BJ (cell line): ENCODE measurements at places on chromosomes 12 and 14. TPM values are rescaled to one million over a fixed set of nuclear protein-coding genes. Genes with fewer than 3 reads are reported as not detected.

The TMTC1 gene
- polyA plus RNA-seq = 21.8 and 22.5 TPM in 2 replicates

The ZFHX2 gene
- 0.28 and 0.32 TPM in 2 replicates for polyA plus RNA-seq

The CALCOCO1 gene
- polyA plus RNA-seq = 170 and 206 TPM in 2 replicates

The RPAP3 gene
- 6.1 and 15.6 TPM in 2 replicates for polyA plus RNA-seq

The TMEM229B gene
- 0.25 and 0.37 TPM in 2 replicates for polyA plus RNA-seq

The OR4K1 gene
- polyA plus RNA-seq = not detected in 2 replicates

The NEUROD4 gene
- not detected in 2 replicates for polyA plus RNA-seq

The KLRD1 gene
- polyA plus RNA-seq = 0.13 and 0.74 TPM in 2 replicates

The LLPH gene
- polyA plus RNA-seq = 4.0 and 12.6 TPM in 2 replicates

The C12orf60 gene
- polyA plus RNA-seq = 0.71 and 1.3 TPM in 2 replicates

The RASAL1 gene
- not detected in 2 replicates for polyA plus RNA-seq

The CHMP4A gene
- polyA plus RNA-seq = 36.3 and 52.1 TPM in 2 replicates

The DNAI7 gene
- 0.11 and 0.21 TPM in 2 replicates for polyA plus RNA-seq

The SYNE3 gene
- 3.5 TPM in 2 replicates for polyA plus RNA-seq

The DLK1 gene
- not detected in 2 replicates for polyA plus RNA-seq

The CISTR gene
- polyA plus RNA-seq = not detected in 2 replicates

The PPP2R5E gene
- 4.8 and 11.9 TPM in 2 replicates for polyA plus RNA-seq

The DBX2 gene
- polyA plus RNA-seq = not detected in 2 replicates

The PPM1H gene
- polyA plus RNA-seq = 2.3 and 3.6 TPM in 2 replicates

The MMP17 gene
- polyA plus RNA-seq = 12.7 and 13.7 TPM in 2 replicates

The PPM1A gene
- polyA plus RNA-seq = 18.5 and 33.6 TPM in 2 replicates

The MYH6 gene
- polyA plus RNA-seq = not detected in 2 replicates

The TTC8 gene
- polyA plus RNA-seq = 43.7 and 66.9 TPM in 2 replicates

The SRSF5 gene
- 162 and 194 TPM in 2 replicates for polyA plus RNA-seq

The GALNT4 gene
- polyA plus RNA-seq = 2.1 and 4.2 TPM in 2 replicates

The CPNE6 gene
- polyA plus RNA-seq = not detected in 2 replicates

The RNF212B gene
- polyA plus RNA-seq = not detected in 2 replicates

The KLHDC1 gene
- polyA plus RNA-seq = 0.25 and 0.82 TPM in 2 replicates

The CHGA gene
- polyA plus RNA-seq = not detected in 2 replicates

The KCNMB4 gene
- polyA plus RNA-seq = 1.5 and 1.7 TPM in 2 replicates

The KRT75 gene
- not detected in 2 replicates for polyA plus RNA-seq

The IL22 gene
- not detected in 2 replicates for polyA plus RNA-seq

The OTX2 gene
- not detected in 2 replicates for polyA plus RNA-seq

The FAIM2 gene
- 1.4 and 3.6 TPM in 2 replicates for polyA plus RNA-seq

The KRT72 gene
- polyA plus RNA-seq = not detected in 2 replicates

The CLEC9A gene
- polyA plus RNA-seq = not detected in 2 replicates

The CLEC4C gene
- not detected in 2 replicates for polyA plus RNA-seq

The GALNT9 gene
- polyA plus RNA-seq = not detected in 2 replicates

The CDKN3 gene
- polyA plus RNA-seq = 28.7 and 55.1 TPM in 2 replicates

The KCNC2 gene
- not detected in 2 replicates for polyA plus RNA-seq

The ATL1 gene
- 4.5 and 5.5 TPM in 2 replicates for polyA plus RNA-seq

The NR1H4 gene
- not detected in 2 replicates for polyA plus RNA-seq

The SYCP3 gene
- 0.10 TPM in 1 of 2 replicates, not detected in the other for polyA plus RNA-seq

The PRH2 gene
- polyA plus RNA-seq = 0.18 TPM in 1 of 2 replicates, not detected in the other

The ESR2 gene
- polyA plus RNA-seq = not detected in 2 replicates

The KRT83 gene
- polyA plus RNA-seq = 0.07 and 0.10 TPM in 2 replicates

The KRT71 gene
- not detected in 2 replicates for polyA plus RNA-seq

The LRIG3 gene
- 33.9 and 34.6 TPM in 2 replicates for polyA plus RNA-seq

The TAS2R9 gene
- polyA plus RNA-seq = not detected in 2 replicates

The A2ML1 gene
- not detected in 2 replicates for polyA plus RNA-seq

The TMEM63C gene
- not detected in 2 replicates for polyA plus RNA-seq

The IGF1 gene
- 1.5 and 2.4 TPM in 2 replicates for polyA plus RNA-seq

The AMHR2 gene
- not detected in 2 replicates for polyA plus RNA-seq

The NFATC4 gene
- 95.8 and 151 TPM in 2 replicates for polyA plus RNA-seq

The LRRIQ1 gene
- polyA plus RNA-seq = 0.02 TPM in 1 of 2 replicates, not detected in the other

The TBPL2 gene
- polyA plus RNA-seq = not detected in 2 replicates

The OR6C2 gene
- not detected in 2 replicates for polyA plus RNA-seq

The NDRG2 gene
- 0.83 and 1.1 TPM in 2 replicates for polyA plus RNA-seq

The VRK1 gene
- polyA plus RNA-seq = 3.7 and 6.9 TPM in 2 replicates
